ENCODE measurements at places on chromosomes 12 and 14.
A peak's percentile ranks its signal among the peaks of the same experiment; 100 is the strongest.

DNA sequence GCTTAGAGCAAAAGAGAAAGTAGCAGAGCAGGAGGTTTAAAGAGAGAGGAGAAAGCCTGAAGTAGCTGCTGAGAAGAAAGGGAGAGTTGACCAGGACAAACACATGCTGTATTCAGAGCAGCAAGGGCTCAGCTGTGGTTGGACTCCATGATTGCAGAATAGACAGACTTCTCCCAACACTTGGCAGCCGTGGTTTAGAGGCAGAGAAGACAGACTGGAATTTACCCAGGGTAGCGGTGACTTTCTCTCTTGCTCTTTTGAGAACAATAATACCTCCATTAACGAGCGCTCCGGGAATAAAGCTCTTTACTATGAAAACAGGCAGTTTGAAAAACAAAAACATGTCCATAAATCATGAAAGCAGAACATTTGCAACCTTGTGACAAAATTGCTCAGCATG is 21.4 kb upstream of the IGF1 start:
- DNase-seq: no peak

- no peak for DNase-seq
Observed at GRCh38 chr12:50240096-50240791, 43.1 kb downstream of the LIMA1 start.

DNA sequence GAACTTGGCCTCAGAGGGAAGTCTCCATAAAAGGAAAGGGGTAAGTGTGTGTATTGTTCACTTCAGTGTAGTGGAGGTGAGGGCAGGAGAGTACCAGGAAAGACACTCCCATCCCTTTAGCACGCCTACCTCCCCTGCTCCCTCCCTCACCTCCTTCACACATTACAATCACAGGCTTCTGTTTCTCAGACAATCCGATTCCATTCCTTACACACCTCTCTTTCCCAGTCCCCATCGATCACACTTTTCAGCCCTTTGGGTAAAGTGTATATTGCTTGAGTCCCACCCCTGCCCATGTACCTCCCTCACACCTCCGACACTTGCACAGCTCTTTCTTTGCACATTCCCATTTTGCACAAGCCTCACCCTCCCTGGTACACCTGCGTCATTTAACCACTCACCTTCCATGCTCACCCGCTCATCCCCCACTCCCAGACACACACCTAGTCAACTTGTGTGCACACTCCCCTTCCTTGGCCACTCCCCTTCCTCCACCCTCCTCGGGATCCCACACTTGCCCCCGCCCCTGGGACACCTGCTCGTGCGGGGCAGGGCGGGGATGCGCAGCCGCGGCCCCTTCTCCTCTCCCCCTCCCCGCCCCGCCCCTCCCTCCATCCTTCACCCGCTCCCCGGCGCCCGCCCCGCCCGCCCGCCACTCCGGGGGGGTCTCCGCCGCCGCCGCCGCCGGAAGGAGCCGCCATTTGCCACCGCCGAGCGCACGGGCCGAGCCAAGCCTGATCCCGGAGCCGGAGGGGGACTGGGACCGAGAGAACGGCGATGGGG is at the start of gene MARCHF9:
MARCHF9 (plus strand) TSS at position 693 of the 783 bp plus-strand sequence. CDS start 426 bp downstream, outside the sequence.
- peak; percentile 86 for DNase-seq

DNA sequence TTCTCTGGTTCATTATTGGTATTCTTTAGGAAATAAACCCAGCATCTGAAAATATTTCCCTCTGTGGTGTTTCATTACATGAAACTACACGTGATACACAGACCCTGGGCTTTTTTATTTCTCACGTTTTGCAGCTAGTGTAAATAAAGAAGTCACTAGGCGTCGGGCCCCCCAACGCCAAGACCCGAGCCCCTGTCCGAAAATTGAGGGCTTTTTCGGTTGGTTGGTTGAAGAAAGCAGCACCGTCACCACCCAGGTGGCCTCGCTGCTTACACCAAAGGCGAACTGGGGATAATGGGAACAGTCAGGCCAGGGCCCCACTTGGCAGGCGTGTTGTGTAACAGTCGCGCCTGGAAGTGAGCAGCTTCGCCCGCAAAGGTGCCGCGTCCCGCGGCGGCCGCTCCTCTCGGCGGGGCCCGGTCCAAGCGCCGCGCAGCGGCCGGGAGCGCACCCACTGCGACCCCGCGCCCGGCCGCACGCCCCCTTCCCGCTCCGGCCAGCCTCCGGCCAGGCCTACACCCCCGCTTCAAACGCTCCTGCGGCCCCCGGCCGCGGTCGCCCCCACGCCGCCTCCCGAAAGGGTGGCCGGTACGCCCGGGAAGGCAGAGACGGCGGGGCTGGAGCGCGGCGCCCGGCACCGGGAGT is 1.2 kb downstream of the DUSP16 start:
- DNase-seq: no peak

- no peak for DNase-seq
Observed at GRCh38 chr12:65016881-65017650, 104.0 kb downstream of the WIF1 start.

- no peak for DNase-seq
Observed at GRCh38 chr12:49200919-49201594, 12.2 kb upstream of the TUBA1A start.

DNA sequence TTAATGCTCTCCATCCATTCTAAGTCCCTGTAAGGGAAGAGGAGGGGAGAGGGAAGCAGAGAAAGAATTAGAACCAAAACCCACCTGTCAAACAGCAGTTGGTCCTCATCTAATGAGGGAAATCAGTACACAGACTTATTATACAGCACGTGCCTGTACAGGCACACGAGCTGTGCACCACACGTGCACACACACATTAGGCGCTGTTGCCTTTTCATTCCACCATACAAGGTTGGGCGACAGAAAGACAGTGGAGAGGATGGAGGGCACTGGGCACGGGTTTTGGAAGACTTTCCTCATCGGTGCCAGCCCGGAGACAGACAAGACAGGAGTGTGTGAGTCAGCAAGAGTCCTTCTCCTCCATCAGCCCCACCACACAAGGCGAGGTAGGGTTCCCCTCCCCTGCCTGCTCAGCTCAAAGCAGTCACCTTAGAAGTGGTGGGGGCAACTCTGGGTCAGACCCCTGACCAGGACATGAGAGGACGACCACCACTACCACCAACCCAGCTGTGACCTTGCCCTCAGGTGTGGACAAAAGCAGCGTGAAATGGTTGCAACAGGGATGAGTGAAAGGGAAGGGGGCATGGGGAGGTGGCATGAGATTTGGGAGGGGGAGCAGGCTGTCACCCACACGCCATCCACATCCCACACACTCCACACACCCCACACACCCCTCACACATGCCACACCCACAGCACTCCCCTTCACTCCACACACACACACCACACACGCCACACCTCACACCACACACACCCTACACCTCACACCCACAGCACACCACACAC is 80.7 kb downstream of the ACTN1 start:
- DNase-seq: no peak

- no peak for DNase-seq
Observed at GRCh38 chr14:89004166-89004565, 179.7 kb downstream of the TTC8 start.

- DNase-seq: no peak
Observed at GRCh38 chr12:21604245-21605101, at the start of gene GYS2. Gene GYS2, minus strand, starts transcription at chr12:21604847. Its CDS starts 255 bp downstream, at chr12:21604592.

DNA sequence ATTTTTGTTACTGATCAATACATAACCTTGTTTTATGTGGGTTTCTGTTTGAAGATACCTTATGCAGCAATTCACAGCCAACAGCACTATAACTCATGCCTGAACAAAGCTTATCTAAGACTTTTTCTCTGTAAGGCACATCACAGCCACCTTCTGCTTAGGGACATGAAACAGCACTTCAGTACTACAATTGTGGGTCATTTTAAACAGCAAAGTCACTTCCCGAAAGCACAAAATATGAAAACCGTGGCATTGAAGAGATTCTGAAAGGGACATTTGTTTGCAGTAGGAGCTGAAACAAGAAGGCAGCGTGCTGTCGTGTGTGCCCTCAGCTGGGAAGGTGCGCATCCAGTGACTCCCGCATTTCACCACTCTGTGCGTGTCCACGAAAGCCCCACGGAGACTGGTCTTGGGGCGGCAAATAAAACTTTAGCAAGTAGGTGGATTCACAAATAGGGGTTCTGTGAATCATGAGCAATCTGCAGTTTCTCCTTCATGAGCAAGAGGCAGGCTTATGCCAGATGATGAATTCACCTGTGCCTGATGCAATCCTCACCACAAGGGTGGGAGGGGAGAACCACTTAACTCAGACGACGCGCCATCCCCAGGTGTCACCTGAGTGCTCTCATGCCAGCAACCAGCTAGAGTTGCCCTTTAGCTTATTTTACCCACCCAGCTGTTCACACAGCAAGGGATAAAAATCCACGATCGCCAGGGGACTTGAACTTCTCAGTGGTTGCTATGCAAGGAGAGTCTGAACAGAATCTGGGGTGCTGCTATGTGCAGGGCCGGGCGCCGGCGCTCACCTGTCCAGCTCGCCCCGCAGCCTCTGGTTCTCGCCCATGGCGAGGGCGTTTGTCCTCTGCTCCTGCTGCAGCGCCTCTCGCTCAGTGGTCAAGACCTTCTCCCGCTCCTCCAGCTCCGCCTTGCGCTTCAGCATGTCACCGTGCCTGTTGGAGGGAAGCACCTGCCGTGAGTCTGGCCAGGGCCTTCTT is 54.9 kb upstream of the GPR68 start:
- DNase-seq: no peak

DNA sequence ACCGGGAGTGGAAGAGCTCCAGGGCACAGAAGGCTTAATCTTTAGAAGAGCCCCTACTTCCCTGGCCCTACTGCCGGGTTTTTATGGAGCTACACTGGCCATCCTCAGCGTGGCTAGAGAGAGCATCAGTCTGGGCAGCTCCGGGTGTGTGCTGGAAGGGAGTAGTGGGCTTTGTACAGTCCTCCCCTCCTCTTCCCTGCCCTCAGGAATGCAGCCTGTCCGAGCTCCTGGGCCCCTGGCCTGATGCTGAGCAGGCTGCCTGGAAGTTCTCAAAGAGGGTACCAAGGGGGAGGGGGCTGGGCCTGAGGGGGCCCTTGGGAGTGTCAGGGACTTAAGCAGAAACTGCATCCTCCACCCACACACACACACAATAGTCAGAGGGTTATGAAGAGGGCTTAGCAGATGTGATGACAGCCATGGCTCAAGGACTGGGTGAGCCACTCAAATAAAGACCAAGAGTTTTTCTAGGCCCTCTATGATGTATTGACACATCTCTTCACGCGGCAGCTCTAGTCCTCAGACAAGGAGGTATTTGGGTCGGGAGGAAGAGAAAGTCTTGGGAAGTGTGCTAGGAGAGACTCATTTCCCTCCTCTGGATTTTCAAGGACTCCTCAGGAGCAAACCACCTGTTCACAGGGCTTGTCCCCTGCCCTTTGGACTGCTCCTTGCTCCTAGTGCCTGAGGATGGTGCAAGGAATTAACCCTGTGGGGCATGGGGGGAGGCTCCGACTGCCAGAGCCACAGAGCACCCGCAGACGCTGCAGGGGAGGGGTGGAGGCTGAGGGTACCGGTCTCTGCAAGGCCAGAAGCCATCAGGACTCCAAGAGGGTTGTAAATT is 16.5 kb upstream of the FIGNL2 start:
- no peak for DNase-seq

- DNase-seq: no peak
Observed at GRCh38 chr14:37864128-37864527, 268.7 kb downstream of the TTC6 start.

- DNase-seq: no peak
Observed at GRCh38 chr12:107760207-107760808, 629 bp downstream of the PRDM4 start.

DNA sequence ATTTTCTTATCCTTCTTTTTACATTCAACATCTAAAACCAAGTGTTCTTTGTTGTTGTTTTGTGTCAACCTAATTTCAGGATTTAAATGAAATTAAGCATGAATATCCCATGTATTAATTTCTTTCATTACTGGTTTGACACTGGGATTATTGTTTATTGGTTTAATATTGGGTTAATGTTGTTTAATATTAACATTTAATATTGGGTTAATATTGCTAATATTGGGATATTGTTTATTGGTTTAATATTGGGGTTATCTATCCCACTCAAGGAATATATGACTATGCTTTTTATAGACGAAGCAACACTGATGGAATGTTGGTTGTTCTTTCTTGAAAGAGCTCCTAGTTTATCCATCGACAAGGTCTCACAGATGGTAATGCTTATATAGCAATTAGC is 45.9 kb downstream of the TMPRSS12 start:
- no peak for DNase-seq

- no peak for DNase-seq
Observed at GRCh38 chr14:100776681-100777365, 49.1 kb upstream of the MEG3 start.

DNA sequence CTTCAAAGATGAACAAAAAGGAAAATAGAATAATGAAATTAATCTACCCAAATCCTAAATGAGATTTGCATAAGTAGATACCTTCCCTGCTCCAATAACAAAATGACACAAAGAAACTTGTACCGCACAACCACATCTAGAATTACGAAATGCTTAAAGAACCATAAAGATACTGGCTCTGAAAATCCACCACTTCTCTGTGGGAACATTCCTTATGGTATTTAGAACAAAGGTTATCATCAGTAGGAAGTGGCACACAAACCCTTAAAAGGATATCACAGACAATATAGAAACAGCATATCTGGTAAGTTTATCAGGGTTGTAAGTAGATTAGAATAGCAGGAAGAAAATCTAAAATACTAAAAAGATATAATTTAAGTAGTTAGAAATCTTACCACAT is 11.6 kb downstream of the IAPP start:
- no peak for DNase-seq

GRCh38 chr12:52473768-52474167 is at the start of gene KRT6C:
Gene KRT6C, minus strand, starts transcription at chr12:52473805. Its CDS starts 68 bp downstream, at chr12:52473737.
- DNase-seq: no peak

DNA sequence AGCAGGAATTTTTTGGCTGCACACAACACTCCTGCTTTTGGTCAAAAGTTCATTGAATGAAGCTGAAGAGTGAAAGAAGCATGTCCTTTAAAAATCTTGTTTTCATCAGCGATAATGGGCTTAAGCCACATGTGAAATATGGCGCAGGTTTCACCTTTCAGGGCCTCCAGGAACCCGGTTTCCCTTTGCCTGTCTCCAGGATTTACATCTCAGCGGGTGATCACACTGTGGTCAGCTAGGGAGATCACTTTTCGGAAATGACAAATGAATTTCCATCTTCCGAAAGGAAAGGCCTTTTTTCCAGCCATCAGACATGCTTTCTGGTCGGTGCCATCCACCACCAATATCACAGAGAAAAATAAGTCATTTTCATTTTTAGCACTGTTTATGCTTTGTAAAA is 727.1 kb upstream of the TBX3 start:
- DNase-seq: no peak
